ENCODE measurements at places on chromosomes 16 and 17.

DNA sequence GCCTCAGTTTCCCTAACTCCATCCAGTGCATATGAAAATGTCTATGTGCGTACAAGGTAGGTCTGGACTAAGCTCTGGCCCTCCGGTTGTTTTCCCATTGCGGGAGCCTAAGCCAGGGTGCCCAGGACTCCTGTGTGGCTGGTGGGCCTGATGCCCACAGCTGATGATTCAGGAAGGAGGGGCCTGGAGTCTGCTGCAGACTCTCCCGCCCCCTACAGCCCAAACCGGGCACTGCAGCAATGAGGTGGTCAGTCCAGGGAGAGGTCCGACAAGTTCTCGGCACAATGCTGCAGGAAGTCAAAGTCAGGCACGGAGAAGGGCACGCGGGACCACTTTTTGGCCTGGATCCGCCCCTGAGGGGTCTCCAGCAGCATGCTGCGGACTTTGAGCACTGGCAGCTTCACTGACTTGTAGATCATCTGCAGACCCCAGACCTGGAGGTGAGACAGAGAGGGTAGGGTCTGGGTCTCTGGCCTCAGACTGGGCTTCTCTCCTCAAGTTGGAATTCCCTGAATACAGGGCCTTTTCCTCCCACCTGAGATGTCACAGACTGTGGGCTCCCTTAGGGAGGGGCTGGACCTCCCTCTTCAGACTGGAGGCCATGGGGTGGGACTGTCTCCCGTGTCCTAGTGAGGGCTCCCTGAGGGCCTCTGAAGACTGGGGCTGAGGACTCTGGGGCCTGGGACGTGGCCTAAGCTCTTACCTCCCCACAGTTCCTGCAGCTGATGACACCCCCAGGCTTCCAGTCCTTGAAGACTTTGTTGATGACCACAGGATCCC is 3.4 kb upstream of the ZNF385C start:
- peak; percentile 52 for DNase-seq

GRCh38 chr16:9094011-9094846 is 2.8 kb downstream of the HAPSTR1 start:
- DNase-seq, result no peak

DNA sequence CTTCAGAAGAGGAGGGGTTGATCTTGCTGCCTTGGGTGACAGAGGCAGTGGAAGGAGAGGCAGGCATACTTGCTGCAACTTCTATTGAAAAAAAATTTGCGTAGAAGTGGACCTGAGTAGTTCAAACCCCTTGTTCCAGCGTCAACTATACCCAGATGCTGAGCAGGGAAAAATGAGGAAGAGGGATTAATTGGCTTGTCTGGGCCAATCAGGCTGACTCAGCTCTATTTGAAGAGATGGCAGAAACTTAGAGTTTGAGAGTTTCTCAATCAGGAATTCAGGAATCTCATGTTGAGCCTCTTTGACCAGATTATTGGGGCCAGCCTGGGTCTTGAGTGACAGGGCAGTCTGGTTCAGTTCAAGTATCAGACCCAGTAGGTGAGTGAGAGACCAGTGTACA is 17.6 kb downstream of the CASC3 start:
- no peak for DNase-seq

GRCh38 chr17:43846963-43847371 is at the start of gene CD300LG:
CD300LG (plus strand) TSS chr17:43847176; CDS start chr17:43847217, 41 bp downstream.
- no peak for DNase-seq

GRCh38 chr17:14095631-14096030 is 26.3 kb downstream of the COX10 start:
- no peak for DNase-seq

- no peak for DNase-seq
Measured at GRCh38 chr16:68070806-68071517, 14.2 kb upstream of the NFATC3 start.

GRCh38 chr17:75064867-75065561 is 18.0 kb downstream of the KCTD2 start:
- DNase-seq, result no peak

GRCh38 chr16:2188395-2188794 is 8.0 kb downstream of the CASKIN1 start:
- DNase-seq, result no peak

- DNase-seq, result peak; percentile 40
Measured at GRCh38 chr17:74780443-74781238, 4.5 kb upstream of the NAT9 start.

All from NT2/D1 (cell line).